ENCODE measurements at places on chromosomes 16 and 17.

DNA sequence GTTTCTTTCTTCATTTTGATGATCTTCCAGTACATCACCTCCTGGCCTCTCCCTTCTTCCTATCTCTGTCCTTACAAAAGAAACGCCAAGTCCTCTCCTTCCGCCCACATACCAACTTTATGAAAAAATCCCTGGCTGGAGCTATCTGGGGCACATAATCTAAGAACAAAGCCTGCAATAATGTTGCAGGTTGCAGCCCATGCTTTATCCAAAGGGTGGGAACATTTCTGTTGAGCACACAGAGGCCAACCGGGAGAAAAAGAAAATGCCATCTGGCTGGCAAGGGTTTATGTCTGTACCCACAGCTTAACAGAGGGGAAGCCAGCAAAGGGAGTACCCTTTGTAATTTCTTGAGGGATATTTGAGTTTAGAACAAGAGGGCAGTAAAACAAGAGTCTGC lies 409.6 kb downstream of the SOX9 start:
- DNase-seq = no peak

DNA sequence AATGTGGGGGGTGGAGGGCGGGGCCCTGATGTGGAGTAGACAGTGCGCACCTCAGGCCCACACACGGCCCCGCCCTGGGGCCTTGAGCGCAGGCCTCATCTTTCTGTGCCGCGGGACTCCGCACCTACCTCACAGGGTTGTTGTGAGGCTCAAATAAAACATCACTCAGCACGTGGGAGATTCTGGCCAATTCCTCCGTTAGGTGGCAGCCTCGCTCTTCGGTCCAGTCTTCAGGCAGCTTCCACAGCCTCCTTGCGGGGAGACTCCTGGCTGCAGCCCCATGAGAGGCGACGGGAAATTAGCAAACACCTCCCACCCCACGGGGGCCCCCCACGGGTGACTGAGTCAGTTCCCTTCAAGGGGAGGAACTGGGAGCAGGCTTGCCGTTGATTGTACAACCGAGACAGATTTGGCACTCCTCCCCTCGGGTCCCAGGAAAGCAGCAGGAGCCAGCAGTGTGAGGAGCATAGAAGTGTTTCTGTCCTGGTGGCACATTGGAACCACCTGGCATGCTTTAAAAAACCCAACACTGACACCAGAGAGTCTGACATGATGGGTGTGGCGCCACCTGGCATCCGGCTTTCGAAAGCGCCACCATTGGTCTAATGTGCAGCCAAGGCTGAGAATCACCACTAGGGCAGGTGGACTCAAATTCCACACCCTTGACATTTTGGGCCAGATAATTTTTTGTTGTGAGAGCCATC lies 7.6 kb downstream of the MRM1 start:
- no peak for DNase-seq

DNA sequence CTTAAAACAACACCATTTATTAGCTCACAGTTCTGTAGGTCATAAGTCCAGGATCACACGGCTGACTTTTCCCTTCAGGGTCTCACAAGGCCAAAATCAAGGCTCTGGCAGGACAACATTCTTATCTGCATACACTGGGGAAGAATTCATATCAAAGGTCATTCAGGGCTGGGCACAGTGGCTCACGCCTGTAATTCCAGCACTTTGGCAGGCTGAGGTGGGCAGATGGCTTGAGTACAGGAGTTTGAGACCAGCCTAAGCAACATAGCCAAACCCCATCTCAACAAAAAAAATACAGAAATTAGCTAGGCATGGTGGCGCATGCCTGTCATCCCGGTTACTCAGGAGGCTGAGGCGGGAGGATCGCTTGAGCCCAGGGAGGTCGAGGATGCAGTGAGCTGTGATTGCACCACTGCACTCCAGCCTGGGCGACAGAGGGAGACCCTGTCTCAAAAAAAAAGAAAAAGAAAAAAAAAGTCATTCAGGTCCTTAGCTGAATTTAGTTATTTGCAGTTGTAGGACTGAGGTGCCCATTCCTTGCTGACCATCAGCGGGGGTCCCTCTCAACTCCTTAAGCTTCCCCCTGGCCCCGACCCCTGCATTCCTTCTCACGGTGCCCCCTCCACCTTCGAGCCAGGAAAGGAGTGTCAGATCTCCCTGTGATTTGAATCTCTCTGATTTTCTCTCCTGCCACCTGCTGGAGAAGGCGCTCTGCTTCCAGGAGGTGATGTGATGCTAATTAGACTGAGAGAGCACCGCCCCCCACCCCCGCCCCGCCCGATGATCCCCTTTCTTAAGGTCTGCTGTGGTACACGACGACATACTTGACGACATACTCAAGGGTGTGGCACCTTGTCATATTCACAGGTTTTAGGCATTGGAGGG lies 91.8 kb upstream of the CLEC18A start:
- DNase-seq = no peak

GRCh38 chr16:67760206-67760955 lies 41.3 kb upstream of the GFOD2 start:
- no peak for DNase-seq

DNA sequence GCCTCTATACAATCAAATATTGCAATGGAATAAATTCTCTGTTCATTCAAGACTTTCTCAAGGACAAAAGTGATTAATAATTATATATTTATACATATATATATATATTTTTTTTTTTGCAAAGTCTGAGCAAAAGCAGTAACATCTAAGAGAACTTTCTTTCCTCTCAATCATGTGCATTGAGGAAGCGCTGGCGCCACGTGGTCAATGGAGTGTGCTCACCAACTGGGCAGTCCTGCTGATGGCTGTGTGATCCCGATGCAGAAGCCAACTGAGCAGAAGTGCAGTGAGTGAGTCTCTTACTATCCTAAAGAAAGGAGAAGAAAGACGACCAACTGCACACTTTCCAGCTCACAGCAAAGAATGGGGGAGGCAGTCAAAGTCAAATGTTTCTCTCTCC lies 37.2 kb upstream of the ULK2 start:
- no peak for DNase-seq

DNA sequence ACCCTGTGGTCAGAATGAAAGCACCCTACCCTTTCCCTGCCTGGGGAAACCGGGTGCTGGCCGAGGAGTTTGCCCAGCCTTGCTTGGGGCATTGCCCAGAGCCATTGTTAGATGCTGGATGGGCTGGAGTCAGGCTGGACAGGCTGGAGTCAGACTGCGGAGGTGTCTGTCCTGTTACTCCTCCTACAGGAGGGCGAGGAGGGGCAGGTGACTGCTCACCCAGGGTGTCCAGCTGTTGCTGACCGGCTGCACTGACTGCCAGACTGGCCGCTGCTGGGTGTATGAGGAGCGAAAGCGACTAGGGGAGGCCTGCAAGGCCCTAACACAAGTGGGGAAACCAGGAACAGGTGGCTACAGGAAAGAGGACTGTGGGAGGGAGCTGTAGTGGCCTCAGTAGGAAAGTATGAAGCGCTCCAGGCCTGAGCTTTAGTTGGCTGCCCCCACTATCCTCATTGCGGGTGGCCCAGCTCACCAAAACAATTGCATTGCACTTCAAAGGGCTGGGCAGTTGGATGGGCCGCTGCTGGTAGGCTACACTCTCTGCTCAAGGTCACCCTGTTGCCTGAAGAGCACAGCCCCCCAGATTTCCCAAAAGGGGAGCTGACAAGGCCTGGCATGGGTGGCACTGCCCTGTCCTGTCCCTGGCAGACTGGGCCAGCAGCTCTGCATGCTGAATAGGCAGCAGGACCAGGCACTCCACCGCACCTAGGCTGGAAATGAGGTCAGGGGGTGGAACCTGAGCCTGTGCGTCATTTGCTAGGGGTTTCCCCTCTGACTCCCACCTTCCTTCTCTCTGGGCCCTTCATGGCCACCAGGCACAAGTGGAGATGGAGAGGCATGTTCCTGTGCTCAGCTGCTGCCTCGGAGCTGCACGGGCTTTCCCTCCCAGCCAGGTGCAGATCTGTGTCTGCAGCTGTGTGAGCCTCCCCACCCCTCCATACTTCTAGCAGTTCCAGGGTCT lies 18.4 kb downstream of the LDHD start:
- DNase-seq = peak; percentile 79

Data from stimulated activated naive CD4-positive, alpha-beta T cell treated with Interleukin-2 at 50 U/mL for 16 hours (primary cell).